ENCODE measurements at places on chromosomes 16 and 17. TPM values are rescaled to one million over a fixed set of nuclear protein-coding genes. Genes with fewer than 3 reads are reported as not detected.

CRYBA1 gene
- total RNA-seq, result not detected

PRSS22 gene
- 0.78 TPM for total RNA-seq

SKAP1 gene
- total RNA-seq, result not detected

PTGES3L gene
- total RNA-seq, result 0.87 TPM

EVI2A gene
- not detected for total RNA-seq

SPN gene
- not detected for total RNA-seq

SNAI3 gene
- total RNA-seq, result 0.17 TPM

ATP2A3 gene
- total RNA-seq, result 4.6 TPM

TACO1 gene
- 55.5 TPM for total RNA-seq

Measured in A549 treated with AZD2906 at 1 μM for 4 hours (cell line).